ENCODE measurements at places on chromosomes 1 and 21.

DNA sequence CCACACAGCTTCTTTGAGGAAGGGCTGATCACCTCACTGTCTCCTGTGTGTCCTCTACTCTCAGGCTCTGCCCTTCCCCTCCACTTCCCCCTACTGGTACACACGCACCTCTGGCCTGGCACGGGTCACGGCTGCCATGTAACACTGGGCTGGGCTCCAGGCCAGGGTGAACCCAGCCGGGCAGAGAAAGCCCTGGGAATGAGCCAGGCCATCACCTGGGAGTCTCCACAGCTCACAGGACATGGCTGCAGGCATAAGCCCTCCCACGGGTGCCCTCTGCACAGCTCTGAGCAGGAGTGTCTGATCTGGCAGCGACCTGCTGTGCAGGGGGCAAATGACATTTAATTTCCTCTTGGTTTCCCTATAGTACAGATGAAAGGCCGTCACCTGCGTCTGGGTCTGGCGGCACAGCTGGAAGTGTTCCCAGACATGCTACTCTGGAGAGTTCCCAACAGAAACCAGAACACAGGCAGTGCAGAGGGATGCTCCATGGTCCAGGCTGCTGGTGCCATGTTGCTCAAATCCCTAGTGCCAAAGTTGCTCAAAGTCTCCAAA is 61.2 kb downstream of the ERI3 start:
- DNase-seq, result no peak

DNA sequence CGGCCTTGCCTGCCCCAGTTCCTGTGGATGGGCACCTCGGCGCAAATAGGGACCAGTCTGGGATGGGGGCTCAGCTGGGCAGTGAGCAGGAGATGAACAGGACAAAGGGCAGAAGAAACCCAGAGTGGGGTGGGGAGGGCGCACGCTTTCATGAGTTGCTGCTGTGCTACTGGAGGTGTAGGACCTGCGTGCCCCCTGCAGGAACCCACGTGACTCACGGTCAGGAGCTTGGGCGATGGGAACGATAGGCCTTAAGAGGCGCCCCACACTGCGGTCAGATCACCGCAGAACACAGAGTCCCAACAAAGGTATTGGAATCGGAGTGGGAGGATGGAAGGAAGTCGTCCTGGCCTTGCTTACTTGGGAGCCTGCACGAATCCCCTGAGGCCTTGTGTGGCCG is 17.2 kb downstream of the PRDM15 start:
- DNase-seq, result no peak

DNA sequence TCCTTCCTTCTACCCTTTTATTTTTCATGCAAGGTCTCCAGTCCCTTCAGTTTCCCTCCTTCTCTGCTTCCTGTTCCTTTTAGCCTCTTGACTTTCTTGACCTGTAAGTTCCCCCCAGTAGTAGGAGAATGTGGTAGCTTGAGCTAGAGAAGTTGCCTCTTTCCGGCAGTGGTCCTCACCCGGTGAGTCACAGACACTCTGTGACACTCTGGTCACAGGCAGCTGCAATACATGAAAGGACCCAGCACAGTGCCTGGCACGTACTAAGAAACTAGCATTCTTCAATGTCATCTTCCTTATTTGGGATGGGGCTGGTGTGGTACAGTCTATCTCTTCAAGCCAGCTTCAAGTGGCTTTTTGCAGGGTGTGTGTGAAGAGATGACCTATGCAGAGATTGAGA is 16.0 kb downstream of the PFKFB2 start:
- no peak for DNase-seq

DNA sequence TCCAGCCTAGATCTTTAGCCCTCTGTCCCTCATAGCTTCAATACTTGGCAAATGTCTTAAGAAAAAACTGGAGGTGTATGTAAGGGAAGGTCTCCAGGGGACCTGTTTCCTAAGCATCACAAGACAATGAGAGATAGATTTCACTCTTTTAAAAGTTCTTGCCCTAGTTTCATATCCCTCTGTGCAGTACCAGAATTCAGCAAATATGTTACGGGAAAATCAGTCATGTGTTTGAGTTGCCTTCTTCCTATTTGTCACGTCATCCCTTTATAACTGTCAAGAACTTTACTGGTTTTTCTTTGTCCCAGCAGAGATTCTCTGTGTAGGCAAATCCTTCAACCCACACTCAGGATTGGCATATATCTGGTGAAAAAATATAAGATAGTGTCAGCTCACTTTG is 32.3 kb downstream of the DNASE2B start:
- no peak for DNase-seq

- no peak for DNase-seq
Observed at GRCh38 chr1:59549066-59549837, 252.4 kb downstream of the FGGY start.

Data from testis (tissue), 5 donors.